ENCODE measurements at places on chromosomes 3 and 15.

DNA sequence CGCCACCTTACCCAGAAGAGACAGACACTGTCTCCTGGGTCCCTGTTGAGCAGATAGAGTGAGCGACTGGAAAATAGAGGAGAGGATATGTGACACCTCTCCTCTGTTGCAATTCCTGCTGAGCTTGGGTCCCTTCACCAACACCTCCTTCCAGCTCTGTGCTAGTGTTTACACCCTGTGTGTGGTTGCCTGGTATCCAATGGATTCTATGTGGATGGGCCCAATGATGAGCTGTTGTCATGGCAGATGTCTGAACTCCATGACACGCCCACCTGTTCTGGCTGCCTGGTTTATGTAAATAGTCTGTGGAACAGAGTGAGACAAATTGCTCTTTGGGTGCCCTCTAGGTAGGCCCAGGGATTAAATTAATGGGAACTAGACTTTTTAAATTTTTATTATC is 23.7 kb downstream of the RBM5 start:
- no peak for DNase-seq

DNA sequence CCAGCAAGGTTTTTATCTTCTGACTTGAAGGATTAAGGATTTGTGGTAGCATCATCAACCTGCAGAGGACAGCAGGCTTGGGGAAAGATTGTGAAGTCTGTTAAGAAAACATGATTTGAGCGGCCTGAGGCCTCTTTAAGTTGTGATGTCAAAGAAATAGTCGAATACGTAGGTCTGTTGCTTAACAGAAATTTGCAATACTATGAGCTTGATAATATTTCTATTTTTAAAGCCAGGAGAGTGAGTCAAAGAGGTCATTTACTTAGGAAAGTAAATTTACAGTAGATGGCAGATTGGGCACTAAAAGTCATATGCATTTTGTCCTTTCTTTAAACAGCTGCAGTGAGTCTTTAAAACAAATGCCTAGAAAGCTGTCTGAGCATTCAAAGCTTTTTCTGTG is 336.3 kb downstream of the DIPK2A start:
- no peak for DNase-seq

DNA sequence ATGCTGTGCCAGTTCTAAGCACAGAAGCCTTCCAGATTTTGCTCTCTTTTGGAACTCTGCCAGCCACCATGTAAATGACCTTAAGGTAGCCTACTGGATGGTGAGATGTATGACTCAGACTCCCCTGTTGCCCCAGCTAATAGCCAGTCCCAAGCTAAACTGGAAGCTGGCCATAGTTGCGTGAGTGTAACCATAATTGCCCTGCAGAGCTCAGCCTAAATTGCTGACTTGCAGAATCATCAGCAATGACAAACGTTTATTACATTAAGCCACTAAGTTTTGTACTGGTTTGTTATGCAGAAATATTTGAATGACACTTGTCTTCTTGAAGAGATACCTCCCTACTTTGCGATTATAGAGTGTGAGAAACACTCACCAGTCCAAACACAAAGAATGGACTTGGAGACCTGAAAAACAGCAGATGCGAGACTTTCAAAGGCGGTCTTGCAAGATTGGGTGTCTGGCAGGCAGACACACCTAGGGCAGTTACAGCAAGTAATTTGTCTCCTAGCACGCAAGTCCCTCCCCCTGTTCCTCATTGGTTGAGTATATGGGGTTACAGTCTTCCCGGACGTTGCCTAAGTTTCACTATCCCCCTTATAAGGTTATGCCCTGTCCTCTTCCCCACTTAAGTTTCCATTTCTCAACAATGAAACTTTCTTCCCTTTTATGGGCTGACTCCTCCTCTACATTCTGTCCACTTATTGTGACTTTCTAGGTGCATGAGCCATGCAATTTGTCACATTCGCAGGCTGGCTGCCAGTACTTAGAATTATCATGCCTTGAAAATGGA is 83.6 kb upstream of the XCR1 start:
- no peak for DNase-seq

- no peak for DNase-seq
Observed at GRCh38 chr3:35200056-35200455, 439.3 kb upstream of the ARPP21 start.

DNA sequence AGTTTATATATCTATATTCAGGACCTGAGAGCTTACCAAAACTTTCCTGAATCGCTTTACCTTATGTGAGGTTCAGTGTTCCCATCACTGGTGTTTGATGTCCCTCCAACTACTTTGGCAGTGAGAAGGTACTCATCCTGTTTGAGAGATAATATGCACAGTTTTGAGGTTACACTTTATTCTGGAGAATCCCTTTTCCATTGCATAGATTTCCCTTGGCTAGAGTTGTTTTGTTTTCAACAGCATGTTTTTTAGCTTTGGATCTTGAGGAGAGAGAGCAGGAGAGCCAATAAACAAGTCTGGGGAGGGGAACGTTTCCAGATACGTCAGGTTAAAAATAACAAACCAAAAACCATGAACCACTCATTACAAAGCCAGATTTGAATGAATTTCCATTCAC is 33.6 kb downstream of the CD200 start:
- peak; percentile 70 for DNase-seq
